ENCODE measurements at places on chromosomes 4 and X. TPM values are rescaled to one million over a fixed set of nuclear protein-coding genes. Genes with fewer than 3 reads are reported as not detected.

DNA sequence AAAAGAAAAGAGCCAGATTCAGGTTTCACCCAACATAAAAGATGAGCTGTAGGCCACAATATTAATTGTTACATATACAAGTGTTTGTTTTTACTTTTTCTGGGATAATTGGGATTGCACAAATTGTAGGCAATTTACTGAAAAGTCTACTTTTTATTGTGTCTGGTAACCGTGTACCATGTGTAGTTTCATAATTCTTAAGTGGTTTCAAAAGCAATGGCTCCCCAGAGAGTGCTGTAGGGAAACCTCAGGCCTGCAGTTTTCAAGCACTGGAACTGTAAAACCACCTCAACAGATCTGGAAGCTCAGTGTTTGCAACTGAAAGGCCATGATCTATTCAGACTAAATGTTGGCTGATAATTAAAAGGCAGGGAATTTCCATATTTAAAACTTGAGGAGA lies 53.9 kb upstream of the MMAA start:
- H3K4me1 ChIP-seq, result no peaks in the 10 kb centered on the region
- H3K4me3 ChIP-seq, result no peak overlapping the region
- no peaks in the 10 kb centered on the region for H3K27me3 ChIP-seq
- no peaks in the 10 kb centered on the region for H3K36me3 ChIP-seq
- no peak overlapping the region for H3K27ac ChIP-seq
- no peak for DNase-seq

PDGFRA gene
- total RNA-seq, result 49.3 TPM

- H3K4me3 ChIP-seq, result no peak overlapping the region
- no peak for DNase-seq
- H3K4me1 ChIP-seq, result peaks cover 21% of the 10 kb centered on the region
- H3K27me3 ChIP-seq, result no peaks in the 10 kb centered on the region
- no peaks in the 10 kb centered on the region for H3K36me3 ChIP-seq
Measured at GRCh38 chr4:174593701-174594100, 71.4 kb upstream of the HPGD start.

DNA sequence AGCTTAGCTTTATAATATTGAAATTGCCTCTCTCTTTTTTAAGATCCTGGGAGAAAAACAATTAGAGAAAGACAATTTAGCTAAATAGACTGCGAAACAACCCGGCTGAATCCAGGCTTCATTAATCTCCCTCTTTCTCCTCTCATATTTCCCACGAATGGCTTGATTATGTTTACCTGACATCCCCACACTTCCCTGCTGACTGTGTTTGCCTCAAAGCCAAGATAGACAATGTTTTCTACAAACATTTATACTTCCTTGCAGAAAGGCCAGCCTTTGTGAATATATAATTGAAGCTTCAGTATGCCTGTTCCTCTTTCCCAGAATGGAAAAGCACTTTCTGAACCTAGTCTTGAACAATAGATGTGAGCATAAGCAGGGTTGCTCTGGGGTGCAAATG lies 566.8 kb downstream of the PDHA2 start:
- H3K27ac ChIP-seq, result no peak overlapping the region
- no peak overlapping the region for H3K4me3 ChIP-seq
- H3K4me1 ChIP-seq, result no peaks in the 10 kb centered on the region
- no peaks in the 10 kb centered on the region for H3K36me3 ChIP-seq
- DNase-seq, result no peak

DNA sequence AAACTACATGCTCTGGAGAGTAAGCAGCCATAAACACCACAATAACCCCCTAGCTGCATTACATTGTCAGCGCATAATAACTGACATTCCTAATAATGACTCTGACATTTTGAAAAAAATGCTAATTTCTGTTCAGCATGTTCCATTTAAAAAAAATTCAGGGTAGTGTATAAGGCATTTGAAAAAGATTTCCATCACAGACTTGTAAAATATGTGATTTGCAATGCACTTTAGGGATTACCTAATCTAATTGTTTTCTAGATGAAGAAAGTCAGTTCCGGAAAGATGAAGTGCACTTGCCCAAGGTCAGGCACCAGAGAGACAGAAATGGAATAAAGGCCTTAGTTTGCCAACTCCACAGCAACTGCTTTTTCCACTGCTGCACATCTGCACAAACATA lies 55.3 kb downstream of the FANCB start:
- no peaks in the 10 kb centered on the region for H3K27me3 ChIP-seq
- no peak overlapping the region for H3K27ac ChIP-seq
- no peak for DNase-seq
- no peaks in the 10 kb centered on the region for H3K4me1 ChIP-seq
- H3K36me3 ChIP-seq, result no peaks in the 10 kb centered on the region

FATE1 gene
- total RNA-seq, result not detected

- no peaks in the 10 kb centered on the region for H3K27me3 ChIP-seq
- no peaks in the 10 kb centered on the region for H3K36me3 ChIP-seq
- H3K27ac ChIP-seq, result no peak overlapping the region
- DNase-seq, result no peak
- no peaks in the 10 kb centered on the region for H3K4me1 ChIP-seq
- no peak overlapping the region for H3K4me3 ChIP-seq
Measured at GRCh38 chr4:19512086-19512485, 739.6 kb upstream of the SLIT2 start.

CTAG2 gene
- total RNA-seq, result not detected

MFAP3L gene
- 9.8 TPM for total RNA-seq

DNA sequence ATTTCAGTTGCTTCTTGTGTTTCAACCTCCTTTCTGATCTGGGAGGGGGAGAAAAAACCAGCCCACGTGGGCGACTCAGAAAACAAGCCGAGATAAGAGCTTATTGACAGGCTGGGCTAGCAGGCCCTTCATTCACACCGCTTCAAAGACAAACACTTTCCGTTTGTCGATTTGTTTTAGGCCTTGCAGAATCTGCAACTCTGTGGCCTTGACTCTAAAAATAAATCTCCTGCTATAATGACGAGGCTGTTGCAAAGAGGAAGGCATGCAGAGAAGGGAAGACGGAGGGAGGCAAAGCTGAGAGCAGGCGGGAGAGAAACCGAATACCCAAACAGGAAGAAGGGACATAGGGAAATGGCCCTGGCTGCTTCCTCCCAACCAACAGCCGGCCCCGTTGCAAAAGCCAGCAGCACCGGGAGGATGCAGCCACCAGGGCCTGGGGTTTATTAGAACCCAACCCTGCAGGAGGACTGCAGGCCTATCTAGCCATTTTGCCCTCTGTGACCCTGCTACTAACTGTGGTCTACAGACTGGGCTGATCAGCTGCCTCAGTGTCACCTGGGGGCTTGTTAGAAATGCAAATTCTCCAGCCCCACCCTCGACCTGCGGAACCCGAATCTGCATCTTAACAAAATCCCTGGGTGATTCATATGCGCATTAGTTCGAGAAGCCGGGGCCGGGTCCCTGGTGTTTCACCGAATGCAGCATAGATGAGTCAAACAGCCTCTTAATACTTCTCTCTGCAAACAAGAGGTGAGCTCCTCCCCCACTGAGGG lies 325.5 kb downstream of the BCOR start:
- peak overlapping the region; percentile 73 for H3K27ac ChIP-seq
- H3K4me1 ChIP-seq, result peaks cover 26% of the 10 kb centered on the region
- H3K27me3 ChIP-seq, result no peaks in the 10 kb centered on the region
- H3K36me3 ChIP-seq, result no peaks in the 10 kb centered on the region

DNA sequence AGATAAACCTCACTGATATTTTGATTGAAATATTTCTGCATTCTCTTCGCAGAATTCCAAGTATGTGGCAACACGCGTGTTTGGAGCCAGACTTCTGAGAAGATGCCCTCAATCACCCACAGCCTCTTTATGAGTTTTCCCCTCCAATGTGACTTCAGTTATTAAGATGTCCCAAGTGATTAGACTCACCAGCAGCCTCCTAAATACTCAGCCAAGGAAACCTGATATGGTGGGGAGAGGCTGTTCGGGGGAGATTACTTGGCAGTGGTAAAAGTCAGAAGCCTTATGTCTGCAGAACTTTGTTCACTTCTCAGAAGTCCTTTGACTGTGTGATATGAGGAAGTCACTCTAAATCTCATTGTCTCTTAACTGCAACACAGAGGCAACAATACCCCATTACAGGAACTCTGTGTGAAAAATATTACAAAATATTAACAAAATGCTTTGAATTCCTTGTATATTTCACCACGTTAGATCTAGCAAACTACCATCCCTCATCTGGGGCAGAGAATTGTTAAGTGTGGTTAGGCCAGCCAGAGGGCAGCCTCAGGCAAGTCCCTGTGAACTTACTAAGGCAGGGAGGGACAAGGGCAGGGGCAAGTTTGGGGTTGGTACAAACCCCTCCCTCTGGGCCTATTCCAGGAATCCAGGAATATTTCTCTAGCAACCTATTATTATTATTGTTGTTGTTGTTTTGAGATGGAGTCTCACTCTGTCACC lies 151.4 kb upstream of the USP9X start:
- H3K4me1 ChIP-seq, result peaks cover 23% of the 10 kb centered on the region
- H3K36me3 ChIP-seq, result no peaks in the 10 kb centered on the region
- DNase-seq, result no peak
- no peaks in the 10 kb centered on the region for H3K27me3 ChIP-seq
- H3K27ac ChIP-seq, result peak overlapping the region; percentile 78
- H3K4me3 ChIP-seq, result no peak overlapping the region

- H3K36me3 ChIP-seq, result no peaks in the 10 kb centered on the region
- H3K27me3 ChIP-seq, result no peaks in the 10 kb centered on the region
- no peaks in the 10 kb centered on the region for H3K4me1 ChIP-seq
- no peak overlapping the region for H3K27ac ChIP-seq
- H3K4me3 ChIP-seq, result no peak overlapping the region
Measured at GRCh38 chr4:69649629-69650028, 3.4 kb downstream of the UGT2A1 start.

GRCh38 chr4:133154725-133155124 lies 5.6 kb downstream of the PCDH10 start:
- peaks cover 11% of the 10 kb centered on the region for H3K4me1 ChIP-seq

NMU gene
- total RNA-seq, result not detected

MEPE gene
- total RNA-seq, result not detected

GRCh38 chr4:5970381-5971077 lies 47.7 kb downstream of the C4orf50 start:
- no peaks in the 10 kb centered on the region for H3K4me1 ChIP-seq
- no peaks in the 10 kb centered on the region for H3K36me3 ChIP-seq
- no peak overlapping the region for H3K27ac ChIP-seq
- H3K4me3 ChIP-seq, result no peak overlapping the region
- DNase-seq, result peak; percentile 69

- H3K27ac ChIP-seq, result no peak overlapping the region
- H3K36me3 ChIP-seq, result no peaks in the 10 kb centered on the region
- no peaks in the 10 kb centered on the region for H3K27me3 ChIP-seq
- no peak for DNase-seq
- H3K4me3 ChIP-seq, result no peak overlapping the region
- H3K4me1 ChIP-seq, result peaks cover 7% of the 10 kb centered on the region
Measured at GRCh38 chr4:26589705-26590104, 5.8 kb downstream of the TBC1D19 start.

Measured in spleen (tissue), 13 donors.